ENCODE measurements at places on chromosomes 7 and 10.

DNA sequence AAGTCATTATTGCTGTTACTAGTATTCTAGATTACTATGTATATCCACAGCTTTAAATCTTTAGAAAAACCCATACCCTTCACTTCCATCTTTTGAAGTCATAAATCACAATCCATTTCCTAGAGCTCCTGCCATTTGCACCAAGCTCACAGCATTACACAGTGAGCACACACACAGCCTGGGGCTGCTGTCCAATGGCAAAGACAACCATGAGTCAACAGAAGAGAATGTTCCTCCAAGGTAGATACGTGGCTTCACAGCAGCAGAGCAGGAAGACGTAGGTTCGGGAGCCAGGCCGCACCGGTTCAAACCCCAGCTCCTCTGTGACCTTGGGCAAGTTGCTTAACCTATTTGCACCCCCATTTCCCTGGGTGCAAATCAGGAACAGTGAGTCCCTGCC, 234.6 kb downstream of the DIP2C start:
- DNase-seq = no peak

DNA sequence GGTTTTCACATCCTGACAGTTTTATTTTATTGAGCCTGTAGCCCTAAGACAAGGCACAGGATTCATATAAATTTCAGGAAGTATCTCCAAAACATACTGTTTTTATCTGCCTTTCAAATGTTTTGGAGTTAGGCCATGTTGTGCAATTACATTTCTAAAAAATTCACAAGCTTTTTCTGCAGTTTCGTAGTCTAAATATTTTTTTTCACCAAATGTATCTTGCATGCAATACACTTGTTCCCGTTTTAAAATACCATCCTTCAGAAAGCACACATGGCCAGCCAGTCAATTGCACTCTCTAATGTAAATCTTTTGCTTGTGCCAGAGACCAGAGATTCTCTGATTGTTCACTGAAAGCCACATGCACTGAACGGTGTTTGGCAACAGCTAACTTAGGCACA, 161.5 kb upstream of the PRKCQ start:
- DNase-seq = peak; percentile 3

- DNase-seq = no peak
Observed at GRCh38 chr10:63116452-63117072, 16.6 kb upstream of the NRBF2 start.

DNA sequence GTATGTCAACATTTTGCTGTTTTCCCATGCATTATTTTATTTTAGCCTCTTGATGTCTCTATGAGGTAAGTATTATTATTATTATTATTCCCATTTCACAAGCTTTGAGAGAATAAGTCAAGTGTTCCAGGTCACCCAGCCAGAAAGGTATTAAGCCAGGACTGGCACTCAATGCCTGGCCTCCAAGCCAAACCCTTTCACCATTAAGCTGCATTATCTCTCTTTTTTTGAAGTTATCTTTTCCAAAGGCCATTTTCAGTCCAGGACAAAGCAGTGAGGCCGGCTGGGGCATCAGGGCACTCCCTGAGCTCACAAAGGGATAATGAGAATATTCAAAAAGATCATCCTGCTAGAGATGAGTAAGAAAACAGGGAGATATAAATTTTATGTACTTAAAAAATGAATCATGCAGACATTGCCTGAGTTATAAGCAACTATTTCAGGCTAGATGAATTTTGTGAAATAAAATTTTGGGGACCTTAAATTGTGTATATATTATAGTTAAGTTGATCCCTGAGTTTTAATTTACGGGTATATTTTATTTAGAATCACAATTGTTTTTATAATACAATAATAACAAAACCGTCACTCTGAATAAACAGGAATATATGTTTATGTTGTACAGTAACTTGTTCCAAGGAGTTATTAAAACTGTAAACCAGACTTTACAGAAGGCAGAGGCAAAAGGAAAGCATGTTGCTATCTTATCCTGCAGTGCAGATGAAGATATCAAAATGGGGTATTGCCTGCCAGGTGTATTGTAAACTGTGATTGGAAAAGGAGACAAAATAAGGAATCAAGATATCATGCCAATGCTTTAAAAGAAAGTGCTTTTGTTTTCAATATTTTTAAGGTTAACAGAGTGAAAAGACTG, 51.3 kb upstream of the CAV2 start:
- DNase-seq = no peak

GRCh38 chr10:24901686-24902399, 50.6 kb downstream of the PRTFDC1 start:
- DNase-seq = peak; percentile 90

DNA sequence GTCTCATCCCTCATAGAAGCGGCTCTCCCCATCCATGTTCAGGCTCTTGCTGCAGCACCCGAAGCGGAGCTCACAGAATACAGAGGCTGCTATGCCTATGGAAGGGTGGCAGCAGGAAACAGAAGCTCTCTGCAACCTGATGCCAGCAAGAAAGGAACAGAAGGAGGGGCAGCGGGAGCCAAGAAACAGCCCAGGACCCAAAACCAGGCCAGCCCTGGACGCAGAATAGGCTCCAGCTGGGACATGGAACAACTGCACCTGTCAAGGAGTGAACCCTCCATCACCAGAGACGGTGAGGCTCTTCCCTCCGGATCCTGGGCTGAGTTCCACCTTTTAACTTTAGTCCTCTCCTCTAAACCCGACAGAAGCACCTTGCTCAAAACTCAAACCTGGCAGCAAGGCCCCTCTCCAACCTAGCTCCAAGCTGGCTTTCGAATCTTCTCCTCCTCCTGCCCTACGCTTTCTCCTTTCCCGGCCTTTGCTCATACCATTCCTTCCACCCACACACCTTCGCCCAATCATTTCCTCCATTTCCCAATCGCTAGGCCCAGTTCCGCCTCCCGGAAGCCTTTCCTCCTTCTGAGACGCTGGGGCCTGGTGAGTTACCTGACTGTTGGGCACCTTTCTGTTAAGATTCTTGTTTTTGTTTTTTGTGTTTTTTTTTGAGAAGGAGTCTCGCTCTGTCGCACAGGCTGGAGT, 122.8 kb upstream of the ZNF92 start:
- no peak for DNase-seq

GRCh38 chr10:5752301-5752871, 60.8 kb downstream of the GDI2 start:
- DNase-seq = no peak

DNA sequence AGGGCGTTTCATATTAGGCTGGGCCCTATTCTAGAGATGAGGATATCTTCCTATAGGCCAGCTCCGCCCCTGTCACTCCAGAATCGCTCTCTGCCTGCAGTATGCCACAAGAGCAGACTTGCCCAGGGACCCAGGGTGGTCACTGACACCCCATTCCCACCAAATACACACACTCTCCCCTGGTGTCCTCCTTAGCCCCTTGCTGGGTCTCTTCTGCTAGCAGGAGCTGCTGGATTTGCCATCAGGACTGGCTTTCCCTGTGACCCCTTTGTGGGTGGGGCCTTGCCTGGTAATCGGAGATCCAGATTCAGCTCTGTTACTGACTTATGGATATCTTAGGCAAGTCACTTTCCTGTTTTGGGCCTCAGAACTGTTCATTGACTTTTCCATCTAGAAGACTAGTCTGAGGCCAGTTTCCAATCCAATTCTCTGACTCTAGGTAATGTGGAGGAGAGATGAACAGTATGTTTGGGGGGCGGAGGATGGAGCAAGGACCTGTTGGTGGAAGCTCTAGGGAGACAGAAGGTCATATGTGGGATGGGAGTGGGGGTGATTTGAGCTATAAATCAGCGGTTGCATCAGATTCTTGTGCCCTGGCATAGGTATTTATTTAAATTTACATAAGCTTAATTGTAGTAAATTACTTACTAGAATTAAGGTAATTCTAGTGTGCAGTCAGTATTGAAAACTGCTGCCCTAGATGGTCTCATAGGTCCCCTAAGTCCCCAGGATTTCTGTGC, 1.6 kb downstream of the TSPAN15 start:
- no peak for DNase-seq

DNA sequence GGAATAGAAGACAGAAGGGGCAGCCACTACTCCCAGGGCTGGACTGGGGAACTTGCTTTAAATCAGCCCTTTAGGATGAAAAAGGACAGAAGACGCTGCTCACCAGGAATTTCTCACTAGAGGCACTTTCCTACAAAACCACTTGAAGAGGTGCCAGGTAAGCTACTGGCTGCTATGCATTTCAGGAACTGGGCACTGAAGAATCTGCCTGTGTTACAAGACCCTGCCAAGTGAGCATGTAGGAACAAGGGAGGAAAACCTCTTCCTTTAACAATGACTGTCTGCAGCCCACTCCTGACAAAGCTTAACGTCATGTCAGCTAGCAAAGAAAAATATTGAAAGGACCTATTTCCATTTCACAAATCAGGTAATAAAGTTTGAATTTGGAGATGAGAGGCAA, 5.8 kb upstream of the AGMO start:
- no peak for DNase-seq

GRCh38 chr10:110268971-110269370, 35.7 kb downstream of the SMNDC1 start:
- peak; percentile 31 for DNase-seq

- DNase-seq = no peak
Observed at GRCh38 chr10:5498791-5499492, 428 bp downstream of the CALML5 start.
